ENCODE measurements at places on chromosomes 12 and 14. TPM values are rescaled to one million over a fixed set of nuclear protein-coding genes. Genes with fewer than 3 reads are reported as not detected.

GRCh38 chr14:27387463-27387862 lies 789.6 kb upstream of the NOVA1 start:
- peak; percentile 8 for DNase-seq

Gene BLOC1S1
- 45.7 TPM for total RNA-seq

DNA sequence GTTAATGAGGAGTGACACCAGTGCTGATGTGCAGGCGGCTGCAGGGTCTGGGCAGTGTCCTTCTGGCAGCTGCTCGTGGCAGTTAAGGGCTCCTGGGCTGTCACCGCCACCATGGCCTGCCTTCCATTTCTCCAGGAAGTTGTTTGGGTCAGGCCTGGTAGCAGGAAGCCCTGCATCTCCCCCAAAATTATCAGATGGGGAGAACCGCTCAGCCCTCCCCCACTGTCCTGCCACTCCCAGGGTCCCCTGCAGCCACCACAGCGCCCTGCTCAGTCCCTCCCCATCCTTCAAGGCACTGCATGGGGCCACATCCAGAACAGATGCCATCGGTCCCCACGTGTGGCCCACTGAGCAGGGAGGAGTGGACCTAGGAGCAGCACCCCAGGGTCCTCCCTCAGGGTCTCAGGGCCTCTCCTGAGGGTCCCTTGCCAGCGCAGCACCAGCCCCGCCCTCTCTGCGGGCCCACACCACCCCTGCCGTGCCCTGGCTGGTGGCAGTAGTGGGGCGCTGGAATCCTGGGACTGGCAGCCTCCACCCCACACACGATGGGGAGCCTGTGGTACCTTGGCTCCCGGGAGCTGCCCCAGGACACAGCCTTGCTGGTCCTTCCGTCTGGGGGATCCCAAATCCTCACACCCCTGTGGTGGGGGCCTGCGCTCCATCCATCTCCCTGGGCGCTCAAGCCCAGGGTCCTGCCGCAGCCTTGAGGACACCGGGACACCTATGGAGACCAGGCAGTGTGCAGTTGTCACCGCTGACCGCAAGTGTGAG lies 10.3 kb upstream of the AMN start:
- DNase-seq, result no peak

DNA sequence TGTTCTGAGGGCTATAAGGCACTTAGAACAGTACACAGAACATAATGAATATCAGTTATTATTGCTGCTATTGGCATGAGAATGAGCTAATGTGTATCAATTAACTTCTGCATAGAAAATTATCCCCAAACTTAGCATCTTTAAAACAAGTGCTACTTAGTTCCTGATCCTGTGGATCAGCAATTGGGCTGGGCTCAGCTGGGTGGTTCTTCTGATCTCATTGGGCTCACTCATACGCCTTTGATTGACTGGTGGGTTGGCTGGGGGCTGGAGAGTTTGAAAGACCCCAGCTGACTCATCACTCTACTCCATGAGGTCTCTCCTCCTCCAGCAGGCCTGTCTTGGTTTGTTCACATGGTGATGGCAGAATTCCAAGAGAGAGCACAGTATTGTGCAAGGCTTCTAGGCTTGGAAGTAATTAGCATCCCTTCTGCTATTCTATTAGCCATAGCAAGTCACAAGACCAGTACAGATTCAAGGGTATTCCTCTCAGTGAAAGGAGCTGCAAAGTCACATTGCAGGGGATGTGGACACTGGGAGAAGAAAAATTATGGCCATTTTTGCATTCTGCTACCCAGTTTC lies 27.2 kb upstream of the HSPB8 start:
- peak; percentile 56 for DNase-seq

DNA sequence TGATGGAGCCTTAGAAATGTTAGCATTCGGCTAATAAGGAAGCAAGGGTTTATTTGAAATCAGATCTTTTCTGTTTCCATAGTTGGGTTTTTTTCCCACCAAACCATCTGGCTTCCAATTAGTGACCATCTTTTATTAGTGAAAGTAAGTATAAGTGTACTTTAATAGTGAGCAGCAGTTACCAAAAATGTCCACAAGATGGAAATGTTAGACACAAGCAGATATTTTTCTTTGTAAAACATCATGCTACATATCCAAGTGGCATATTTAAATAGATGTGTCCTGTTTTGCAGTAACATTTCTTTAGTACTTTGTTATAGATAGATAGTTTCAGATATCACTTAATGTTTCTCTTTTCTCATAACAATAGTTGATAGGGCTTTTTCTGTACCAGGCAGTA lies 28.8 kb downstream of the YEATS4 start:
- peak; percentile 77 for DNase-seq

DNA sequence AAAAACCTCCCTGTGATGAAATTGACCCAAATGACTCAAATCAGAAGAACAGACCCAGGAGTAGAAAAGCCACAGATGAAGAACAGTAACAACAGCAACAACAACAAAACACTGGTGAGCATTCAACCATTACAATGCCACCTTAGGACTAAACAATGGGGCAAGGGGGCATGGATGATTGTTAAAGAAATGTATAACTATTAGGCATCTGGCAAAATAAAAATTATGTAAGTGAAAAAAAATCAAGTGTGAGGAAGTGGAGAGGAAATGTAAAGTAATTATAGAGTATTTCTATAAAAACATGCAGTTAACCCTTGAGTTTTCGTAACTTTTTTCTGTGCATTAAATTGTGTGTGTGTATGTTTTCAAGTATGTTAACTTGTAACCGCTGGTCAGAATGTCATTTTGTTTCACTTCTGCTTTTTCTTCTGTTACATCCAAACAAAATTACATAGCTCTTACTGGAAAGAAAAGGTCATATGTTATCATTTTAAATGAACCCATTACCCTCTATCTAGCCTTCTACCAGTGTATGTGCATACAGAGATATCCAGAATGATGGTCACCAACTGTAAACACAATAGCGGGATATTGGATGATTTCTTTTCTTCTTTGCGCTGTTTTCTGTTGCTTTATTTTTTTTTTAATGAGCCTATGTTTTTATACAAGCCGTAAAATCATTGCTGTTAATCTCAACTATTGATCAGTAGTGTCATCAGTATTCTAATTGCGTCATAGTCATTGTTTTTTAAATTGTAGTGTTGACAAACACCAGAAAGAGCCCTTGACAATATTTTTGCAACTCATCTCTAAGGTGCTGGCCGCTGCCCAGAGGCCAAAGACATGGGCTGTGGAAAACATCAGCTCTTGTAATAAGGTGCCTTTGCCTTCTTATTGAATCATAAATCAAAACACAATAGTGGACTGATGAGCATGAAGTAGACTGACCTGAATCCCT lies 170.6 kb downstream of the CRADD start:
- DNase-seq, result peak; percentile 86

DNA sequence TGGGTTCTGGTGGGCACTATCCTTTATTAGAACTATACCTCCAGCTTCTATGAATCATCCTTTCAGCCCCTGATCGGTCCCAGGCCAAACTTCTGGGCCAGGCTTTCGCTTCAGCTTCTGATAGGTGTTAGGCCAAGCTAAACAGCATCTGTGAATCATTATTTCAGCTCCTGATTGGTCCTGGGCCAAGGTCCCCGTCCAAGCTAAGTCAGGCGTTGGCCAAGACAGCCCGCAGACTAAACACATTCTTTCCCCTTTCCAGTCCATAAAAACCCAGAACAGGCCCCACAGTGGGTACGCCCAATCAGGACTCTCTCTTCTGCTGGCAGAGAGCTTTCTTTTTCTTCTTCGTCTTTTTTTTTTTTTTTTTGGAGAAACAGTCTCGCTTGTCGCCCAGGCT lies 1808.9 kb upstream of the SEL1L start:
- DNase-seq, result no peak
